Stimulated activated CD8-positive, alpha-beta memory T cell treated with anti-CD3 and anti-CD28 coated beads, Interleukin-7, amount 100 ng/mL, for 48 hours (primary cell): ENCODE measurements at places on chromosomes 5 and 9.

GRCh38 chr9:21402386-21403251 is 6.3 kb upstream of the IFNA8 start:
- DNase-seq, result no peak

DNA sequence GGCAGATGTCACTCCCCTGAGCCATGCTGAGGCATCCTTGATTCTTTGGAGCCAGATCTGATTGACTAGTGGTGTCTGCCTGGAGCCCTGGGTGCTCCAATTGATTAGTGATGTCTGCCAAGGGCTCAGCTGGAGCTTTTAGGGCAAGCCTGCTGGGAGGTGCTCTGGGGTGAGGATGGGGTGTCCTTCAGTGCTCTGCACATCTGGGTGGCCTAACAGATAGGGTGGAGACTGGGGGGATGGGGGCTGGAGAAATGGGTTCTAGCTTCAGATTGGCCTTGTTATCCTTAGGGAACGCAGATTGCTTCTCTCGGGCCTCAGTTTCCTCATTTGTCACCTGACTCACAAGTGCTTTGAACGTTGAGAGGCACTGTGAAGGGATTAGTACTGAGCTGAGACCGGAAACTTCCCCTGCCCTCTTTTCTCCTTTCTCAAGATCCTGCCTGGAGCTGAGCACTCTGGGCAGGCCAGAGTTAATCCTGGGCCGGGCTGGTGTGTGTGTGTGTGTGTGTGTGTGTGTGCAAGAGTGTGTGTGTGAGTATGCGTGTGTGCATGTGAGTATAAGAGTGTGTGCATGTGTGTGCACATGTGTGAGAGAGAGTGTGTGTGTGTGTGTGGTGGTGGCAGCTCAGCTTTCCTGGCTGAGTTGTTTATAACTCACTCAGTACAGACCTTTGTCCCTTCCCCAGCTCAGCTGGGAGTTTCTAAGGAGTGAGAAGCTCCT is 5.6 kb upstream of the IER5L start:
- DNase-seq, result no peak

GRCh38 chr9:88215196-88216125 is 77.2 kb upstream of the SPATA31C2 start:
- no peak for DNase-seq

GRCh38 chr5:33781286-33781685 is 110.5 kb downstream of the ADAMTS12 start:
- DNase-seq, result no peak

GRCh38 chr5:104539618-104540350 is 977.2 kb upstream of the NUDT12 start:
- DNase-seq, result no peak

DNA sequence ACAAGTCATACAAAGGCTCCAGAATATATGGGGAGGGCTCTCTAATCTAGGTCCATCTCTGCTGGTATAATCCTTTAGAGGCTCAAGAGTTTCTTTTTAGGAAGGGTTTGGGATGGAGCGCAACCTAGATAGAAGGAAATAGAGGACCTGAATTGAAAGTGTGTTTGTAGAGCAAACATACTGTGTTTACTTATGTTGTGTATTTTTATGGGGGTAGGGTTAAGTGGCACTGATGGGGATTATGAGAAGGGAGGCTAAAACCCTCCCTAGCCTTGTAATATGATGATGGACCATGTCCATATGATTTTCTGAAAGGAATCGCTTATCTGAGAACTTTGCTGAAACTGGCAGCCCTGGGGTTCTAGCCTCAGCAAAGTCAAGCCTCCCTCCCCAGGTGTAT is 4.4 kb upstream of the ELL2 start:
- no peak for DNase-seq

DNA sequence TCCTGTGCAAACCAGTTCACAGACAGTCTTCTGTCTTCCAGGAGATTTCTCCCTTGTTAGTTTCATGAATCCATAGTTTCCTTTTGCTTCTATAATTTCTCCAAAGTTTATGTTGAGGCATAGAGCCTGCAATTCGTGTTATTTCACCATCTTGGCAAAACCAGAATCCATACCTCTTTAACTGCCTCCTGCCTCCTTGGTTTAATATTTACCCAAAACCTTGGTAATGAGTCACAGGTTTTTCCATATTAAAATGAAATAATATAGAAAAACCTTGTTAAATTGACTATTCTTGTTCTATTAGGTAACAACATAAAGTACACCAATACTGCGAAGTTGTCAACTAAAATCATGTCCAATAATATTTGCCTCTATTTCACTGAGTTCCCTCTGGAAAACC is 459.7 kb downstream of the HINT1 start:
- DNase-seq, result no peak

DNA sequence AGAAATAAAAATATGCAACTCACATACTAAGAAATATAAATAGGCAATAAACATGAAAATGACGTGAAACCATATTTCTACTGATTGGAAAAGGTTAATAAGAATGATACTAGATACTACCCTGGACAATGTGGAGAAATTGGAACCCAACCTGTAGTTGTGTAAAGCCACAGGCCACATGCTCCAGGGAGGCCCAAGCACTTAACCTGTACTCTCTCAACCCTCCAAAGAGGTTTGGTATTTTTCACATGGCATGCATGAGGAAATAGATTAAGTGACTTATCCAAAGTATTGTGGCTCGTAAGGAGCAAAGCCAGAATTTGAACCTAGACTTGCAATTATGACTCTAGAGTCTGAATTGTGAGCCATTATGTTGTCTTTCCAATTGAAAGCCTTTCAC is 13.4 kb downstream of the LIFR start:
- no peak for DNase-seq

DNA sequence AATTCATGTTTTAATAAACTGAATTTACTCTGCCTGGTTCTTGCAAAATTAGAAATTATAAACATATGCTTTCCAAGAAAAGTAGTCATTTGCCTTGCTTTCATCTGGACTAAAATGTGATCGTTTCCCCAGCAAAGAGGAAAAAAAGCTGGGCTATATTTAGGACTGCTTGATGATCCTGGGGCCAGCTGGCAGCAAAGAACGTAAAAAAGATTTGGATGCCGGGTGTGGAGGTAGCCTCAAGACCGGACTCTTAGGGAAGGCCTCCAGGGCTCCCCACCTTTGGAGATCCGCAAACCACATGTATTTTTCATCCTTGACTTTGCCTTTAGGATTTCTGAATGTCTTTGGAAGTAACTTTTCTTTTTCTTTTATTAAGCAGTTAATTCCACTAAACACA is 156.1 kb upstream of the SEMA6A start:
- no peak for DNase-seq

- DNase-seq, result no peak
Observed at GRCh38 chr5:173497685-173498084, 118.8 kb downstream of the BOD1 start.

DNA sequence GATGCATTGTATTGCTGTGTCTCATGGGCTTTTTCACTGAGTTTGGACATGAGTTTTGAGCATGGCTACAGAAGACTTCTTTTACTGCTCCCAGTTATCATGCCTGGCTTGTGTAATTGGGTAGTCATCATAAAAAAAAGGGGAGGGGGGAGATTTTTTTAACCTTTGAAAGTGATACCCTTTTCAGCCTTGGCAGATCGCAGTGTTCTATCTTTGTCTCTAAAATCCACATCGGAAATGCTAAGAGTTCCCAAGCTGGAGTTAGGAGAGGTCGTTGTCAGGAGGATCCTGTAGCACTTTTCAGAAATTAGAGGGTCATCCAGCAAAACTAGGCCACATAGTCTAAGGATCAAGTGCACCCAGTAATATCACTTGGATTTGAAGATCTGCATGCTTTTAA is 188.4 kb downstream of the WDR70 start:
- no peak for DNase-seq
